ENCODE measurements at places on chromosomes 4 and X.

- DNase-seq = no peak
Measured at GRCh38 chrX:96449896-96450295, 234.7 kb upstream of the DIAPH2 start.

DNA sequence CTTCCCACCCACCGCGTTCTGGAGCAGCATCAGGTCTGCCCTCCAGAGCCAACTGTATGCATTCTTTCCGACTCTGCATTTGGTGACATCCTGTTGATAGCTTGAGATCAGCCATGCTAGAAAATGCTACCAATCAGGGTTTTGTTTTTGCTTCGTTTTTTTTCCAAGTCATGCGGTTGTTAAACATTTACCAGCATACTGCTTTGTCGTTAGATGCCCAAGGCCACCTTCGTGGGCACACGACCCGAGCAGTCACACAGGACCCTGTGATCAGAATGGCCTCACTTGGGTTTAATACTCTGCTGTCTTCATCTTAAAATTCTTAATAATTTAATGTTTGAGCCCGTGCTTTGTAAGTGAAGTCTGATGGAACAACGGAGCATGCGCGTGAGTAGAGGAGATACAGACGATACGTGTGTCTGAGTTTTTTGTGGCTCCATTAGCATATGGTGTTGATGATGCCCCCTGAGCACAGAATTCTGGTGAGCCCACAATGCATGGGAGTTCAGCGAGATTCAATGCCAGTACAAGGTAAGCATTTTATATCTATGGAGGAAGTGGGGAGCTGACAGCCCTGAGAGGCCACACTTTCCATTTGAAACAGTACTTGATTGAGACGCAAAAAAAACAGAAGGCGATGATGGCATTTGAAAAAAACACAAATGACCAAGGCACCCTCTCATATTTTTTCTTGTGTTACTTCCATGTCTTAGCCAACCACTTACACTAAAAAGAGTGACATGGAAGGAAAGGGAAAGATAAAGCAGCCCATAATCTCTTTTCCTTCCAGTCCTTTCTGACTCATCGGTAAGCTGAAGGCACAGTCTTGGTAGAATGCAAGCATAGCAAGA lies 323.6 kb downstream of the BCOR start:
- no peak for DNase-seq

GRCh38 chr4:38762560-38762959 lies 20.2 kb downstream of the TLR10 start:
- no peak for DNase-seq

DNA sequence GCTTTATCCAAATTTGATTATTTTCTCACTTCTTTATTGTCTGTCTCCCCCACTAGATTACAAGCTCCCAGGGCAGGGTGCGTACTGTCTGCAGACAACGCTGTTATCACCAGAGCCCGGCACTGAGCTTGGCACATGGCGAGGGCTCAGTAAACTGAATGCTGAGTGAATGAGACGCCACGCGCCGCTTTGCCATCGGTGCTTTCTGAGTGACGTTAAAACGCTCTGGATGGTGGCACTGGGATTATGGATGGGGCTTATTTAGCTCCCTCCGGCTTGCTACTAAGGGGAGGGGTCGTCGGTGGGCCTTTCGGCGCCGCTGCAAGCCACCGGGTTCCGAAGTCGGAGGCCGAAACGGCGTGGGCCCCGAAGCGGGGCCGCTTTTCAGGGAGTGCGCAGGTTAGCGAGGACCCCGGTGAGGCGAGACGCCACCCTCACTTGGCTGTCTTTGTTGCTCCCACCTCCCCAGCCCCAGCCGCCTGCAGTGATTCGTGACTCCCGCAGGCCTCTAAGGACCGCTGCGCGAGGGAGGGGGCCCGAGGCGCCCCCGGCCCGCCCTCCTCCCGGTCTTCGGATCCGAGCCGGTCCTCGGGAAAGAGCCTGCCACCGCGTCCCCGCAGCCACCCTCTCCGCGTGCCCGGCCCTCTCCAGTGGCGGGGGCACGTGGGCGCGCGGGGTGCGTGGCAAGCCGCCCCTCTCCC lies 569 bp upstream of the FHL1 start:
- no peak for DNase-seq

- DNase-seq = peak; percentile 76
Measured at GRCh38 chr4:140004549-140004895, 149.5 kb downstream of the MAML3 start.

- DNase-seq = no peak
Measured at GRCh38 chrX:7214251-7214650, 66.3 kb upstream of the PUDP start.

- no peak for DNase-seq
Measured at GRCh38 chr4:41232406-41232805, 18.1 kb upstream of the APBB2 start.

DNA sequence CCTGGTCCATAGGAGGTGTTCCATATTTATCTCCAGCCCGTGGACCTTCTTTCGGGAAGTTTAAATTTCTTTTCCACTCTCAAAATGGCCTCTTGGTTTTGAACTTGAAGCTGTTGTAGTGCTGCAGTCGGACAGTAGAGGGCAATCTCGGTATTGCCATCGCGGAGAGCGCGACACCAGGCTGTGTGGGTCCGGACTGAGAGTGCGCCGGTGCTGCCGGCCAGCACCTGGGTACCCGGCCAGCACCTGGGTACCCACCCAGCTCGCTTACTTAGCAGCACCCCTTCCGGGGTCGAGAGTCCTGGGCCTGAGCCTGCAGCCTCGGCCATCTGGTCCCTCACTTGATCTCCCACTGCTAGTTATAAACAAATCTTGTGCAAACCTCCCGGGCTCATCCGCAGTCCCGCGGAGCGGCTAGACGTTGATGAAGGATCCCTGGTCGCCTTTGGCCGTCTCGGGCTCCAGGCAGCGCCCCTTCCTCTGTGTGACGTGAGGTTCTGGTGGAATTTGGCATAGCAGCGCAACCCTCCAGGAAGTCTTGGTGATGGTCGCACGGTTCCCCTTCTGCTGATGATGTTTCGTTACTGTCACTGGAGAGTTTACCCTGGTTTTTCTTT lies 18.0 kb downstream of the FAM9A start:
- DNase-seq = no peak

Data from foreskin fibroblast (primary cell).